T-helper 2 cell (primary cell): ENCODE measurements at places on chromosomes 1 and 21.
A peak's percentile ranks its signal among the peaks of the same experiment; 100 is the strongest.

DNA sequence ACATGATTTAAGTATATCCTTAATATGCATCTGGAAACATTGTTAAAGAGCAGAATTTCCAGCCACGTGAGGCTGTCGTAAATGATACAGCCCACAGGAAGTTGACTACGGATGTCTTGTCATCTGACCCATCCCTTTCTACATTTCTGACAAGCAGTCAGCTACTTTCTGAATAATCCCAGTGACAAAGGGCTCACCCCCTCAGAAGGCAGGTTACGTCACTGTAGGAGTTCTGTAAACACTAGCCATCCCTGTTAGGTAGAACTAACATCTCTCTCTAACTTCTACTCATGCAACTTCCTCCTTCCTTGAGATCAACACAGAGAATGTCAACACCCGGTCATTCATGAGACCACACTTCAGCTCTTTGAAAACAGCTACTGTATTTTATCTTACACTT lies 259.2 kb downstream of the GREM2 start:
- no peak for DNase-seq

DNA sequence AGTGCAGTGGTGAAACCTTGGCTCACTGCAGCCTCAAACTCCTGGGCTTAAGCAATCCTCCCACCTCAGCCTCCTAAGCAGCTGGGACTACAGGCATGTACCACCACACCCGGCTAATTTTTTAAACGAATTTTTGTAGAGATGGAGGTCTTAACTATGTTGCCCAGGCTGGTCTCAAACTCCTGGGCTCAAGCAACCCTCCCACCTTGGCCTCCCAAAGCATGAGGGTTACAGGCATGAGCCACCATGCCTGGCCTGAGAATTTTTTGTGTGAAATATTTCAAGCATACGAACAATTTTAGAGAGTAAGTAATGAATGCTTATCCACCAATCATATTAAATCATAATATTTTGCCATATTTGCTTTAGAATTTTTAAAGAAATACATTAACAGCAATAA lies 51.6 kb downstream of the MROH9 start:
- DNase-seq = no peak

GRCh38 chr1:19260211-19261138 lies 8.9 kb downstream of the MRTO4 start:
- no peak for DNase-seq

DNA sequence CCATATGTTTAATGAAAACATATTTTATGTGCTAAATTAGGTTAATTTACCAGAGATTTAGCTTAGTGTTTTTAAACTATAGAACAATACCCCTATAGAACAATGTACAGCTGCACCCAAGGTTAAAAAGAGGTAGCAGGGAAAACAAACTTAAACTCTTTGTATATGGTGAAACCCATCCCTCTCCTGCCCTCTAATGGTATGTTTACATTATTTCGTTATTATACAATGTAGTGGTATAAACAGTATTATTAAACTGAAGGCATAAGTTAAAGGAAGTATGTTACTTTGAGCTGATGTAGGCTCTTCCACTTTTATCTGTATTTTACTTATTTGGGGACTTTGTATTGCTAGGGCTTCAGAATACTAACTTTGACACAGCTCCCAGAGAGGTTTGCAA lies 16.7 kb upstream of the ZYG11A start:
- DNase-seq = no peak

GRCh38 chr1:42004322-42004721 lies 85.6 kb upstream of the HIVEP3 start:
- no peak for DNase-seq

GRCh38 chr1:73887412-73887811 lies 310.6 kb downstream of the LRRIQ3 start:
- DNase-seq = no peak

- no peak for DNase-seq
These were observed 8.5 kb downstream of the PYCR2 start for GRCh38 chr1:225915538-225915991.

DNA sequence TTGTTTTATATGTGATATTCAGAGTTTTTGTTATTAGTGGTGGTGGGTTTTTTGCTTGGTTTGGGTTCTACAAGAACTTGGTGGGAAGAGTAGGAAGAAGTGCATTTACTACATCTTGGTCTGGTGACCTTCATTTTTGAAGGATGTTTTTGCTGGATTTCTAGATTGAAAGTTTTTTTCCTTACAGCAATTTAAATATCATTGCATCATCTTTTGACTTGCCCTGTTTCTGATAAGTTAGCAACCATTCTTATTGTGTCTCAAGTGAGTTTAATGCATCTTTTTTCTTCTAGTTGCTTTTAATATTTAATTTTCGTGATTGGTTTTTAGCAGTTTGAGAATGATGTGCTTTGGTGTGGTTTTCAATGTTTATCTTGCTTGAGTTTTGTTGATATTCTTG lies 447.7 kb downstream of the DISC1 start:
- DNase-seq = no peak

DNA sequence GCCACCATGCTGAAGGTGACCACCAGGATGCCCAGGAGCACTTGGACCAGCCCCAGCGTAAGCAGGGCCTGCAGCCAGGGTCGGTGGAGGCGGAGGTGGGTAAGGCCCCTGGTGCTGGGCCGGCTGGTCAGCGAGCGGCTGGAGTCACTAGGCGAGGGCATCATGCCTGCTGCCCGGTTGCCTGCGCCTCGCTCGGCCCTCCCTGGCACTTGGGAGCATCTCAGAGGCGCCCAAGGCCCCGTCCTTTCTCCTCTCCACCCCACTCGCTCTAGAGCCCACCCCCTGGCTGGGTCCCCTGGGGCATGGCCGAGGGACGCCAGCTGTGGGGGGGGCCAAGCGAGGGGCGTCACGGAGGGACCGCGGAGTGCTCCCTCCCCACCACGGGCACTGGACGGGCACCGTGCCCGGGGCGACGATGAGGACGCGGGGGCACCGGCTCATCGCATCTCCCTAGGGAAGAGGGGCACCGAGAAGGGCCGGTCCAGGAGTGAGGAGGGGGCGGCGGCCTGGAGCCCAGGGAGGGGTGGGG lies 505 bp downstream of the ENTREP3 start:
- no peak for DNase-seq

DNA sequence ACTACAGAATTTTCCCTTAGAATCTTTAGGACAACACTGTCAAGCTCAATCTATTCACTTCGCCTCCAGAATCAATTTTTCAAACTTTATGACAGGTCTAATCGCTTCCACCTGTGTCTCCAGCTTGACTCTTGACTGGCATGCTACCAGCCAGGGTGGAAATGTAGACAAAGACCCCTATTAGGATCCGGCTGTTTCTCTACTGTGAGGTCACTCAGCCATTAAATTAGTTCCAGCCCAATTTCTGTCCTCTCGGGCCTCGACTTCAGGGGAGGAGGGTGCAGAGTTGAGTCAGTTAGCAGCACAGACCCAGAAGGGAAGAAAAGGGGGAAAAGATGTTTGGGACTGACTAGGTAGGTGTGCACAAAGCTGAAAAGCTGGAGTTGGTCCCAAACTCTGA lies 78.5 kb downstream of the HLCS start:
- no peak for DNase-seq

GRCh38 chr1:96253246-96254035 lies 468.1 kb upstream of the PTBP2 start:
- no peak for DNase-seq

DNA sequence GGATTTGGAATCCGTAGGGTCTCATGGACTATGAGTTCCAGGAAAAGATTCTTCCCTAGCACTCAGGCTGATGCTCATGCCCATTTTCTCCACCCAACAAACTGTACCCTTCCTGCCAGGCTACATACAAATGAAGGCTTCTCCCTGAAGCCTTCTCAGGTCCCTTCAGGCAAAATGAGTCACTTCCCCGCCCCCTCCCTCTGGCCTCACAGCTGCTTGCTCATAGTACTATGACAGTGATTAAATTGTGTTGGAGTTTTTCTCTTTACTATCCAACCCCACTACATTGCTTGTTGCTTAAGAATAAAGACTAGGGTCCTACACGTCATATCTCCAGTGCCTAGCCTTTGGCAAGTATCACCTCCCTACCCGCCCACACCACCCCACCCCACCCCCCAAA lies 207.6 kb upstream of the NFIA start:
- DNase-seq = no peak

- no peak for DNase-seq
These were observed 33.5 kb downstream of the PDPN start for GRCh38 chr1:13617108-13617507.

GRCh38 chr1:3614755-3615742 lies 3.7 kb upstream of the MEGF6 start:
- no peak for DNase-seq

DNA sequence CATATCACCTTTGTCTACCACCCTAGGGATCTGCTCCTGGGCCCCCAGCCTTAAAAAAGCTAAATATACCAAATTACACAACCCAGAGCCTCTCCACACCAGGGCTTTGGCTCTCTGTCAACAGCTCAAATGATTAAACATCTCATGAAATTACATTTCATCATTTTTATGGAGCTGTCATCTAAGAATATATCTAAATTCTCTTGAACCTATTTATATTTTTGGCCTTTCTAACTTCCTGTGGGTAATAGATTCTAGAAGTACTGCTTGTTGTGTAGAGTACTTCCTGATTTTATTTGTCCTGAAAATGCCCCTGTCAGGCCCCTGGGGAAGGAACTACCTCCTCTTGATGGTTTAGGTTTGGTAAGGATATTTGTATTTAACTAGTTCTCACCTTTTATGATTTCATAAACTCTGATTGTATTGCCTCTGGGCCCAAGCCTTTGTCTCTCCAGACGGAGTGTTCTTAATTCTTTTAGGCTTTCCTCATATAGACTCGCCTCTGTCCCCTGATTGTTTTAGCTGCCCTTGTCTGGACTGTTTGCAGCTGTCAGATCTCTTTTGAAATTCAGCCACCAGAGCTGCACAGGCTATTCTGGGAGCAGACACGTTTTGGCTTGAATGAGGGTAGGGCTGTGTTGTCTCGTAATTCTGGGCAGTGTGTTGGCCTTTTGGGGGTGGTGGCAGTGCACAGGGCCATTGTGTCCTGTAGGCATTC lies 16.6 kb downstream of the MYOG start:
- DNase-seq = no peak

GRCh38 chr1:206682111-206682510 lies 2.6 kb upstream of the MAPKAPK2 start:
- DNase-seq = no peak

- no peak for DNase-seq
These were observed 22.0 kb upstream of the ACBD6 start for GRCh38 chr1:180524160-180524914.

DNA sequence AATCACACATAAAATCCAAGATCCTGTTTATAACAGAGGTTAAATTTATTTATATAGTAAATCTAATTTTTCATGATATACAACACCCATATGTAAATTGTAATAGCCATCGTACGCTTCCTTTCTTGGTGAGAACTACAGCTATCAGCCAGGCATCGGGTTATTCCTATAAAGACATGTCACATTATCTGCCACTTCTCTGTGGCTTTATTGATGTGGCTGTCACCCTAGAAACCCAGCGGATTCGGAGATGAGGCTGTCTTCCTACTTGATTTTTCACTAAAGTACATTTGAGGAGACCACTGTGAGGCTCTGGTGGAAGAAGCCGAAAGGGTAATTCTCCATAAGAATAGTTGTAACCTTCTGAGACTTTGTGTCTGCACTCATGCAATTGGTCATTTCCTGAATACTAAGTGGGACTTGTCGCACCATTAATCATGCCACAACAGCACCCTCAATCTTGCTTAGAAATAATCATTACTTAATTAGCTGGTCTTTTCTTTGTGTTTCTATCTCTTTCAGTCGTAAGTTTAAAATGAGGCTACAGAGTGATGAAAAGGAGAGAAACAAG lies 106.0 kb downstream of the NTNG1 start:
- DNase-seq = no peak

GRCh38 chr1:213123536-213123935 lies 72.5 kb downstream of the RPS6KC1 start:
- no peak for DNase-seq

GRCh38 chr1:158809256-158809655 lies 21.9 kb upstream of the MNDA start:
- DNase-seq = no peak

- peak; percentile 27 for DNase-seq
These were observed 14.7 kb downstream of the INTS3 start for GRCh38 chr1:153742411-153743142.

DNA sequence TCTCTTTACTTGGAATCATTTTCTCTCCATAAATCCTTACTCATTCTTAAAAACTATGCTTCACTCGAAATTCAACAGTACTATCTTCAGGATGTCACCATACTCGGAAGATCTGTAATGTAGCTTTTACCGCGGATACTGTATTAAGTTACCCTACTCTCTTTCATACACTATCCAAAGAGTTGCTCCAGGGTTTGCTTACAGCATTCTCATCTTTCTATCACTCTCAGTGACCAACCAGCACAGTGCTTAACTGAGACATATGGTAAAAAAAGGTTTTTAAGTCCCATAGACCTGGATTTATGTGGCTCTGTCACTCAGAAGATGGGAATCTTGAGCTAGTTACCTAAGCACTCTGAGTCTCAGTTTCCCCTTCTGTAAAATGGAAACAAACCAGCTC lies 15.8 kb downstream of the GTF2B start:
- DNase-seq = no peak

GRCh38 chr21:34110594-34111202 lies 37.3 kb downstream of the MRPS6 start:
- no peak for DNase-seq

DNA sequence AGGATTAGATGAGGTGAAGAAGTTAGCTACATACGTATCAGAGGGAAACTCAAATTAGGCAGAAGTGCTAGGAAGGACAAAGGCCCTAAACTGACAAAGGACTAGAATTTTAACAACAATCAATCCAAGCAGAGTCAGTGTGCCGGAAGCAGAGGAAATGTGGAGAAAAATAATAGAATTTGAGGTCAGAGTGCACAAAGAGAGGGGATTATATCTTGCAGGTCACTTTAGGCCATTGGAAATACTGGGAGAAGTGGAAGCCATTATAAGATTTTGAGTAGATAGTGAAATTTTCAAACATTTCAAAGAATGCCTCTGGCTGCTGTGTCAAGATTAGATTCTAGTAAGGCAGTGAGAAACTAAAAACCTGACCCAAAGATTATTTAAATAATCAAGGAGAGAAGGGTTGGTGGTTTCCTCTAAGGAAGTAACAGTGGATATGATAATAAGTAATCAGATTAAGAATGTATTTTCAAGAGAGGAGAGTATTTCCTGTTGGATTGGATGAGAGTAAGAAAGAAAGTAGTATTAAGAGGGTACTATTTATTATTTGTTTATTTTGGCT lies 889.2 kb upstream of the NCAM2 start:
- DNase-seq = no peak
